Right renal pelvis (tissue), 4 donors: ENCODE measurements at places on chromosomes 6 and 20.

DNA sequence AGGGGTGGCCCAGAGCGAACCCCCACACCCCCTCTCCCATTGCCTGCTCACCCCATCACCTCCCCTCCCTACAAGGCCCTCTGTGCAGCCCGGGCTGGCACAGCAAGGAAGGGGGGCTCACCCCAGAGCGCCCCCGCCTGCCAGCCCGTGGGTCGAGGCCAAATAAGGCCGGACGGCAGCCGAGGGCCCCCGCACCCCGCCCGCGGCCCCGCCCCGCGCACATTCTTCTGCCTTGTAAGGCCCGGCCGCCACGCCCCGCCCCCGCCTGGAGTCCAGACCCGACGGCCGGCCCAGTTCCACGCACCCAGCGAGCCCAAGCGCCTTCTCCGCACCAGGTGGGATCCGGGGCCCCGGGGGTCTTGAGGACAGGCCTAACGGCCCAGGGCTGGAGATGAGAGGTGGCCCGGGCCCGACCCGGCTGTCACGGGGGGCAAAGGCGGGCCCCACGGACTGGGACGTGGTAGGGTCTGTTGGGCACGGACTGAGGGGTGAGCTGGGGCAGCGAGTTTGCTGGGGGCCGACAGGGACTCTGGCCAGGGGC, at the start of gene MYL9:
MYL9 (plus strand) TSS at position 293 of the 541 bp plus-strand sequence. CDS start 3,366 bp downstream, outside the sequence.
- peak; percentile 57 for DNase-seq

DNA sequence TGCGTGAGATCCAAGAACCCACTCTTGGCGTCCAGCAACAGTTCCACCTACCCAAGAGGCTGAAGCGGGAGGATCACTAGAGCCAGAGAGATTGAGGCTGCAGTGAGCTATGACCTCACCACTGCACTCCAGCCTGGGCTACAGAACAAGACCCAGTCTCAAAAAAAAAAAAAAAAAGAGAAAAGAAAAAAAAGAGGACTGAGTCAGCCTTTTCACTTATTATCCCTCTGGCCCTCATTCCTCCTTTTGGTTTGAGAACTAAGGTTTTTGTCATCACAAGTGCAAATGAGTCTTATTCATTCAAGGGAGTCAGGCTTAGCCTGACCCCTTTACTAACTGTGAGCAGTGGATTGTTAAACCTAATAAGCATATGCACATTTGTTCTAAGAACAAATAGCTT, 37.9 kb upstream of the JARID2 start:
- DNase-seq, result no peak

DNA sequence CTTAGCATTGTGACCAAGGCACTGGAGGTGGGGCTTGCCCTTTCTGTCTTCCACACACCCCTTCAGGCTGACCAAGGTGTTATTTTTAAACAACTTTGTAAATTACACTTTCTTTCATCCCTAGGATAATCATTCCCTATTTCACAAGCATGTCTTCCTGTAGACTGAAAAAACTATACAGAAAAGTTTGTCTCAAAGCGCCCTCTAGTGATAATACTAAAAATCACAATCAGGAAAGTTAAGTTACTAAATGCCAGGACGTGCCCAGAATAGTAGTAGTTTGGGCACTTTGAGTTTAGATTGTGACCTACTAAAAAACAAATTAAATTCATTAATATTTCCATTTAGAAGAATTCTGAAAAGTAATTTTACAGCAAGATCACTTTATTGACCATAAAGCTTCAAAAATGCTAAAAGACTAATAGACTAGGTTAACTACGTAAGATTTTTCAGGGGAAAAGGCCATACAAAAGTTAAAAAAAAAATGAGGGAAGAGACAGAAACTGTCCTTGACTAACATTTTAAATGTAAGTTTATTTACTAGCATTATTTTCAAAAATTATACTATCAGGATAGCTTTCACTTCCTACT, 123.3 kb upstream of the DUSP22 start:
- no peak for DNase-seq

DNA sequence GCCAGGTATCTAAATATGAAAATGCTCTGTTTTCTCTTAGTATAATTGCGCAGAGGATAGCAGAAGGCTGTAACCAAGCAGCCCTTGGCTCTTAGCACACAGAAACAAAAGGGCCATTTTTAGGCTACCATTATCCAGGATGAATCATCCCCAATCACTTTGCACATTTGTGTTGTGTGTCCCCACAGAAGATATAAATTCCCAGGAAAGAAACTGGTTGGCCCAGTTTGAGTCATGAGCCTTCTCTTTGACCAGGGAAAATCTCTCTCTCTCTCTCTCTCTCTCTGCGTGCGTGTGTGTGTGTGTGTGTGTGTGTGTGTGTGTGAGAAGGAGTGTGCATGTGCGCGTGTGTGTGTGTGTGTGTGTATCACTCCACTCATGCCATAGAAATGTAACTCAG, 178.5 kb downstream of the FRK start:
- DNase-seq, result no peak

GRCh38 chr6:148825492-148825891, 78.7 kb downstream of the UST start:
- no peak for DNase-seq

DNA sequence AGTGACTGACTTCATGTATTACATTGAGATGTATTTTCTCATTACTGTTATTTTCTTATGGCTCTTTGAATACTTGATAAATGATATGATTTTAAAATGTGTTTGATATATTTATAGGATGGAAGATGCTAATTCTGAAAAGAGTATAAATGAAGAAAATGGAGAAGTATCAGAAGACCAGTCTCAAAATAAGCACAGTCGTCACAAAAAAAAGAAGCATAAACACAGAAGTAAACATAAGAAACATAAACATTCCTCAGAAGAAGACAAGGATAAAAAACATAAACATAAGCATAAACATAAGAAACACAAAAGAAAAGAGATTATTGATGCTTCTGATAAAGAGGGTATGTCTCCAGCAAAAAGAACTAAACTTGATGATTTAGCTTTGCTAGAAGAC, 47.5 kb downstream of the FAM217A start:
- no peak for DNase-seq

GRCh38 chr6:33241968-33242367, 29.7 kb downstream of the VPS52 start:
- DNase-seq, result no peak

DNA sequence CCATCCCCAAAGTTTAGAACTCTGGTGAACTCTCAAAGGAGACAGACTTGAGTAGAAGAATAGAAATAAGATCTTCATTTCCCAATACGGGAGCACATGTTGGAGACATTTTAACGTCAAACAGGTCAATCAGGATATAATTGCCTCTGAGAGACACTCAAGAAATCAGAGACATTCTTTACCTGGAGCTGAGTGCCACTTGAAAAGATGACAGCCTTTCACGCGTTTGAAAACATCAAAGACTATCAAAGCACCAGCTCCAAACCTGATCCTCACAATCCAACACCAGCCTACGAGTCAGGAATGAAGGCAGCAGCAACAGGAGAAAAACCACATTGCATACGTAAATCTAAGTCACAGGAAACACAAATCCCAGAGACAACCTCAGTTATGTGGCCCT, 571.5 kb upstream of the CDH4 start:
- DNase-seq, result no peak

GRCh38 chr6:164206807-164207423, 792.4 kb downstream of the QKI start:
- DNase-seq, result no peak

DNA sequence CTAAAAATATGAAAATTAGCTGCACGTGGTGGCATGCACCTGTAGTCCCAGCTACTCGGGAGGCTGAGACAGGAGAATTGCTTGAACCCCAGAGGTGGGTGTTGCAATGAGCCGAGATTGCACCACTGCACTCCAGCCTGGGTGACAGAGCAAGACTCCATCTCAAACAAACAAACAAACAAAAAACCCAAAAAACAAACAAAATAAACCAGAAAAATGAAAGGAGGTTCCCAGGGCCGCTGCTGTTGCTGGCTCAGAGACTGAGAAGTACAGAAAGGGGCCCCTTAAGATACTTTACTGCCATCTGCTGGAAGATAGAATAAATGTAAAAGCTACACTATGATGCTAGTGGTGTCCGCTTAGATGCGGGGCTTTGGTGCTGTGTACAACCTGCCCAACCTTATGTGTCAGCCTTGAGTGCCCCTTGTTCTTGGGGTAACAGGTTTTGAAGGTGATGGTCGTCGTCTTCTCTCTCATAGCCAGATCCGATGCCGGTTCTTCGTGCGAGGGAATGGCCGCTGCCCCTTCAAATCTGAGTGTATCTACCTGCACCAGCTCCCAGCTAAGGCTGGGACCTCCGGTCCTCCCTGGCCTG, 2.8 kb upstream of the FANCE start:
- DNase-seq, result peak; percentile 66

GRCh38 chr6:45611491-45611890, 233.8 kb upstream of the SUPT3H start:
- no peak for DNase-seq

- DNase-seq, result no peak
Observed at GRCh38 chr6:30450909-30451841, 38.1 kb upstream of the HLA-E start.
